ENCODE measurements at places on chromosomes 7 and 10.

- no peak for DNase-seq
Measured at GRCh38 chr7:42194238-42194637, 42.8 kb downstream of the GLI3 start.

DNA sequence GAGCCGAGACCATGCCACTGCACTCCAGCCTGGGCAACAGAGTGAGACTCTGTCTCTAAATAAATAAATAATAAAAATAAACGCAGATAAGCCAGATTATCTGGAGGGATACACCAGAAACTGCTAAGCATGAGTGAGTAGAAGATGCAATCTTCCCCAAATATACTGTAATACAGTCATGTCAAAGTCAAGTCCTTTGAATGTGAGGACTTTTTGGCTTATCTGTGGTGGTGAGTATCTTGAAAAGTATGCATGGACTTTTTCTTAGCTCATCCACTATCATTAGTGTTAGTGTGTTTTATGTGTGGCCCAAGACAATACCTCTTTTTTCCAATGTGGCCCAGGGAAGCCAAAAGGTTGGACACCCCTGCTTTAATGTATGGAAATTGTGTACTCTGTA is 44.7 kb upstream of the PITRM1 start:
- no peak for DNase-seq

DNA sequence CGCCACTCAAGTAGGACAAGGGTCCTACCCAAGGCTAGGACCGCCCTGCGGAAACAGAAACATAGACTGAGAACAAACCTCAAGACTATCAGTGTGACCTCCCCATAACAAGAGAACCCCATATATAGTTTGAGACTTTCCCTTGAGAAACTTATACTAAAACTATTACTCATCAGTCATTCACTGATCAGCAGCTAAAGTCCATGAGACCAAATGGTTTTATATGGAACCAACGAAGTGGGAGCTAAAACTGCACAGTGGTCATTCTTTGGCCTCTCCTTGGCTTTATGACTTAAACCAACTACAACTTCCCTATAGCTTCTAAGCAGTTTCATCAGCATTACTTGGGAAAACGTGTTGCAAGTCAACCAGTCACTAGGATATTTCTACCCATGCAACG is 13.7 kb upstream of the ZSCAN21 start:
- no peak for DNase-seq

GRCh38 chr10:1473874-1474273 is 263.5 kb downstream of the ADARB2 start:
- no peak for DNase-seq

DNA sequence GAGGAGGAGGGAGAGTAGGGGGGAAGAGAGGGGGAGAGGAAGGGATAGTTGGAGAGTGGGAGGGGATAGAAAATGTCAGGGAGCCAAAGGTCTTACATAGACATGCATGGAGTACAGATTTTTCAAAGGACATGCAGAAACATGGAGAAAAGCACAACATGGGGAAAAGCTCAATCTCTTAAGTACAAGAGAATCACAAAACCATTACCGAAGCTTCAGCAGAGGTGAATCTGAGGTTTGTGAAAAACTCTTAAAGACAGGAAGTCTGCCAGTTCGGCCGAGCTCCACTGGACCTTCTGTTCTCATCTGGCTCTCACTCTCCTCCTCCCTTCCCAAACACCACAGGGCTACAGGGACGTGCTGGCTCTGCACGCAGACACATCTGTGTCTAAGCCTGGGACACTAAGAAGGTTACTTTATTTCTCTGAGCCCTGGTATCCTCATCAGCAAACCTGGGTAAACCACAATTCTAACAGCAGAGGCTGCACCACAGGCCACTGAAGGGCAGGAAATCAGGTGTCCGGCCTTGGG is 133.9 kb downstream of the COBL start:
- no peak for DNase-seq

GRCh38 chr10:128211953-128212727 is 85.9 kb upstream of the MKI67 start:
- peak; percentile 49 for DNase-seq

DNA sequence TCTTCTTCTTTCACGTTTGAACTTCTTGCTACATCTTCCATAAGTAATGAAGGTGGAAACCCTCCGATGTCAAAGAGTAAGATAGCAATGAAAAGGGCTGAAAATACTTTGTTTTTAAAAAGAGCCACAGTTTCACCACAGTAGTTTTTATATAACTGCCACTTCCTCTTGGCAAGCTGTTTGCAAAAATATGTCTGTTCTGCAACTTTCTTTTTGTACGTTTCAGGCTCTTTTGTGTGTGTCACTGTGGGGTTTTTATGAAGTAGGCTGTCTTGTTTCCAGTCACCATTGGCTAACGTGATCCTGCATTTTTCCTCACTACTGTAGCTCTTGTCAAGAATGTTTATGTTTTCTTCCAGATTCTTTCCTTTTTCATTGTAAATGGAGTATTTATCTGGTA is 55.6 kb downstream of the SLC16A9 start:
- DNase-seq = no peak

Measured in NCI-H187 (cell line).